ENCODE measurements at places on chromosomes 2 and 18. TPM values are rescaled to one million over a fixed set of nuclear protein-coding genes. Genes with fewer than 3 reads are reported as not detected.

Gene CSRNP3
- 0.70 TPM for total RNA-seq

Gene DUSP2
- 10.3 TPM for total RNA-seq

Gene WDFY1
- total RNA-seq = 36.4 TPM

Gene GAD1
- not detected for total RNA-seq

Gene C1GALT1C1L
- total RNA-seq = not detected

Gene DNER
- 2.5 TPM for total RNA-seq

- H3K4me3 ChIP-seq = no peak overlapping the region
- H3K36me3 ChIP-seq = no peaks in the 10 kb centered on the region
- no peak for DNase-seq
- no peaks in the 10 kb centered on the region for H3K27me3 ChIP-seq
Observed at GRCh38 chr2:133780099-133780996, 212.1 kb upstream of the NCKAP5 start.

GRCh38 chr18:76484749-76485387, 10.2 kb downstream of the ZNF516 start:
- H3K4me1 ChIP-seq = peaks cover 14% of the 10 kb centered on the region
- no peaks in the 10 kb centered on the region for H3K36me3 ChIP-seq
- DNase-seq = no peak

DNA sequence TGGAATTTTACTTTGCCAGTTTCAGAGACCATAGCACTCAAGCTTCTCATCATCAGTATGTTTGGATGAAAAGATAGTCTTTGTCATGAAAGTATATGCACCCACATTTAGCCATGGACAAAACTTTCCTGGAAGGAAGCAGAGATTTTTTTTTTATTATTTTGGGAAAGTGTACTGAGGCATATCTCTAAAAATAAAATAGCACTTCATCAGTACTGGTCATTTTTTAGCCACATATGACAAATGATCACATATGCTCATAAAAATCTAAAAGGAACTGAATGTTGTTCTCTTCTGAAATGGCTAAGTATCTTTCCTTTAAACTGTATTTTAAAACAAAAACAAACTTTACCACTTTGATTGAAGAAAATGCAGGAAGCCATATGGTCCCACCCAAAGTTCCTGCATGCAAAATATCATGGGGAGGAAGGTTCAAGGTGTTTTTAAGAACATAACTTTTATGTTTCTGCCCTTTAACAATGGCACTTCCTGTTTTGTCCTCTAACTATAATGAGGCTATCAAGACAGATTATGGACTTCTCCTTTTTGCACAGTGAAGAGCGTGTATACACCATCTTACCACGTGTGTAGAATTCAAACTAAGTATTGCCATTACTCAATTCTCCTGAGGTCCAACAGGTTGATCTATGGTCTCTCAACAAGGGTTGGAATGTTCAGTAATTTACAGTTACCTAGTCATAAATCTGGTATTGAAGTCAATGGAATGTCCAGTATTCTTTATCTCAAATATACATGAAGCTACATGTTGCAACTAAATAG, 77.1 kb upstream of the SLC39A10 start:
- H3K27me3 ChIP-seq = no peaks in the 10 kb centered on the region
- no peak overlapping the region for H3K27ac ChIP-seq
- no peak for DNase-seq
- H3K4me3 ChIP-seq = no peak overlapping the region

DNA sequence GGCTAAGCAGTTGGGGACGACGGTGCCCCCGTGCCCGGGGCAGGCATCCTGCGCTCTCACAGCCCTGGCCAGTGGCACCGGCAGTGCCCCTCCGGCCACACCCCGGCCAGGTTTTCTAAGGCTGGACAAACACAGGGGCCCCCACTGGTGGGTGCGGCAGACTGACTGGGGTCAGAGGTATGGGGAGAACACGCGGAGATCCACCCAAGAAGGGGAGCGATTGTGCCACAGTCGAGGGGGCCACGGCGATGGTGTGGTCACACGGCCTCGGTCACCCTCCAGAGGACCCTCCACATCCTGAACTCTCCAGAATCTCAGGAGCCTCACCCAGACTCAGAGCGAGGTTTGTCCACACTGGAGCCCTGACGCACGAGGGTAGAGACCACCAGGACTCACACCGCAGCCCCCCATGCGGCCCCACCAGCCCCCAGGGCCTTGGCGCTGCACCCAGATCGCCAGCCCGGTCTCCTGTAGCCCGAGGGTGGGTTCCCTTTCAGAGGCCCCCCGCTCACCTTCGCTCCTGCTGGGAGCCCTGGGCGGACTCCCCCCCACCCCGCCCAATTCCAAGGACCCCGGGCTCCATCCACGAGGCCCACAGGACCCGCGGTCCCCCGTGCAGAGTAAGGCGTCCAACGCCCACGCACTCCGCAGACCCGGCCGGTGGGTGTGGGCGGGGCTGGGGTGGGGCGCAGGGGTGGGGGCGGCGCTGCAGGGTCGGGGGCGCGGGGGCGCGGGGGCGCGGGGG, 15.2 kb downstream of the PDCD1 start:
- H3K4me1 ChIP-seq = peaks cover 6% of the 10 kb centered on the region
- DNase-seq = no peak
- H3K36me3 ChIP-seq = no peaks in the 10 kb centered on the region
- H3K4me3 ChIP-seq = peak overlapping the region; percentile 47
- H3K27me3 ChIP-seq = peaks cover 13% of the 10 kb centered on the region
- H3K27ac ChIP-seq = peak overlapping the region; percentile 55

DNA sequence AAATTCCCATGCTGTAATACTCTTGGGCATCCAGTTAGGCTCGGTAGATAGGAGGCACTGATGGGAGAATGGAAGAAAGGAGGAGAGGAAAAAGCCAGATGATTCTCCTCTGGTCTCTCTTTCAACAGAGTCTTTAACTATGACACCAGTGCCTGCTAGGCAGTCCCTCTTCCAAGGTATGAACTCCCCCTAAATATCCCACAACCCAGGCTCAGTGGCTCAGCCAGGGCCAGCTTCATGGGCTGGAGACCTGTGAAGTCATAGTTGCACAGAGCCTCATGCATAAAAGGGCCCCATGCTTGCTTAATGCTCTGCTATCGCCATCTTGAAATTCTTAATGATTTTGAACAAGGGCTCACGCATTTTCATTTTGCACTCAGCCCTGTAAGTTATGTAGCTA, 869.2 kb upstream of the GCFC2 start:
- H3K27me3 ChIP-seq = no peaks in the 10 kb centered on the region
- H3K27ac ChIP-seq = no peak overlapping the region
- no peak overlapping the region for H3K4me3 ChIP-seq
- DNase-seq = no peak
- no peaks in the 10 kb centered on the region for H3K4me1 ChIP-seq
- no peaks in the 10 kb centered on the region for H3K36me3 ChIP-seq

- no peaks in the 10 kb centered on the region for H3K36me3 ChIP-seq
- no peaks in the 10 kb centered on the region for H3K4me1 ChIP-seq
- H3K27me3 ChIP-seq = no peaks in the 10 kb centered on the region
- no peak overlapping the region for H3K27ac ChIP-seq
- no peak for DNase-seq
- H3K4me3 ChIP-seq = no peak overlapping the region
Observed at GRCh38 chr2:223549215-223549614, 52.9 kb downstream of the SCG2 start.

DNA sequence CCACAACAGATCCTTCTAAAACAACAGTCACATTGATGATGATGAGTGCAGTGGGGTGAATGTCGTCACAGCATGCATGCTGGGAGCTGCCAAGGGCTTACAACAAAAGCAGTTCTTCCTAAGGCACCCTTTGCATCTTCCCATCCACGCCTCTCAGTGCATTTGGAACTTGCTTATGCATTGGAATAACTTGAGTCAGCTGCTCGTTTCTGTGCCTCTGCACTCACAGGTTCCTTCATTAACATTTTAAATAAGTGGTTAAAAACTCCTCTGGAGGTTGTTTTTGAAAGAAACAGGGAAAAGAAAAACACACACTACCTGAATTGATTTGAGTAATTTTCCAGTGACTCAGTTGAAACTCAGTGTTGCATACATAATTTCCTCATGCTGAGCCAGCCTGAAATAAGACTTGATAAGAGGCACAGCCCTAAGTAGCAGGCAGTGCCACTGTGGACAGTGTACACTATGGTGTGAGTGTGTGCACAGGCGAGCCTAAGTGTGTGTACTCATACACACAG, 46.8 kb upstream of the TRIM43B start:
- no peaks in the 10 kb centered on the region for H3K36me3 ChIP-seq
- no peak overlapping the region for H3K4me3 ChIP-seq
- no peak overlapping the region for H3K27ac ChIP-seq
- no peaks in the 10 kb centered on the region for H3K27me3 ChIP-seq
- H3K4me1 ChIP-seq = peaks cover 17% of the 10 kb centered on the region

DNA sequence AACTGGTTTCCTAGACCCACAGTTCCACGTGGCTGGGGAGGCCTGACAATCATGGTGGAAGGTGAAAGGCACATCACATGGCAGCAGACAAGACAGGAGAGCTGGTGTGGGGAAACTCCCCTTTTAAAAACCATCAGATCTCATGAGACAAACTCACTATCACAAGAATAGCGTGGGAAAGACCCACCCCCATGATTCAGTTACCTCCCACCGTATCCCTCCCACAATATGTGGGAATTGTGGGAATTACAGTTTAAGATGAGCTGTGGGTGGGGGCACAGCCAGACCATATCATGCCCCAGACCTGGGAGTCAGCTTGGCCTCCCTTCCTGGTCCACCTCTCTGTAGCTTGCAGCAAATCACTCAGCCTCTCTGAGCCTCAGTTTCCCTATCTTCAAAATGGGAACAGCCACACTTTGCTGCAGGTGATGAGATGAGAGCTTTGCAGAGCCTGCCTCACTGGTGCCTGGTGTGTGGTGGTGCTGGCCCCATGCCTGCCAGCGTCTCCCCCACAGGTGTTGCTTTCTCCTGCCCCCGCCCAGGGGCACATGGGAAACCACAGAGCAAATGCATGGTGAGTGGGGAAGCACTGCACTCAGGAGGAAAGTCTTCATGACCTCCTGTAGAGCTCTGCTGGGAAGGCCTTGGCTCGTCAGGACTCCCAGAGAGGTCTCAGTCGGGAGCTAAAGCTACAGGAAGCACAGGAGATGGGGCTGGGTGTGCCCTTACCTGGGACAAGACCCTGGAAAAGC, 31.1 kb downstream of the GREB1 start:
- no peak overlapping the region for H3K27ac ChIP-seq
- no peak for DNase-seq
- H3K27me3 ChIP-seq = no peaks in the 10 kb centered on the region
- H3K36me3 ChIP-seq = no peaks in the 10 kb centered on the region

DNA sequence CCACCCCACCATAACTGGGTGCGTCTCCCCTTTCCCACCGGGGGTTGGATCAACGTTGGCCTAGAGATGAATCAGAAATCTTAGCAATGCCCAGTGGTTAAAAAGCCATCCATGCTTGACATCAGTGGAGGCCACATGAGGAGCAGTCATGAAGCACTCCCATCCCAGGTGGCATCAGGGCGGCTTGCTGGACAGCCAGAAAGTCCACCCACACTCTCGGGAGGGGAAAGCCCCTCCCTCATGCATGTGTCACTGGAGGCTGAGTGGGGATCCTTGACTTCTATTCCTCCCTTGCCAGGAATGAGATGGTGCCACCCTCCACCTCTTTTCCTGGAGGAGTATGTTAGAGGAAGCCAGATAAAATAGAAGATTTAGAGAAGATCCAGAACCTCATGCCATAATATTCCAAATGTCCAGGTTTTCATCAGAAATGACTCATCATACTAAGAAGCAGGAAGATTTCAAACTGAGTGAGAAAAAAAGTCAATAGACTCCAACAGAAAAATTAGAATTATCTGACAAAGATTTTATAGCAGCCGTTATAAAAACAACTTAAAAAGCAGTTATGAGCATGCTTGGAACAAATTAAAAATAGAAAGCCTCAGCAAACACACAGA, 507.1 kb upstream of the ID2 start:
- no peak overlapping the region for H3K4me3 ChIP-seq
- H3K27ac ChIP-seq = no peak overlapping the region
- no peak for DNase-seq
- no peaks in the 10 kb centered on the region for H3K36me3 ChIP-seq
- H3K27me3 ChIP-seq = no peaks in the 10 kb centered on the region

- no peaks in the 10 kb centered on the region for H3K4me1 ChIP-seq
- no peak overlapping the region for H3K27ac ChIP-seq
- no peaks in the 10 kb centered on the region for H3K27me3 ChIP-seq
- no peak overlapping the region for H3K4me3 ChIP-seq
- no peak for DNase-seq
Observed at GRCh38 chr2:157971702-157972101, 95.6 kb upstream of the ACVR1 start.

DNA sequence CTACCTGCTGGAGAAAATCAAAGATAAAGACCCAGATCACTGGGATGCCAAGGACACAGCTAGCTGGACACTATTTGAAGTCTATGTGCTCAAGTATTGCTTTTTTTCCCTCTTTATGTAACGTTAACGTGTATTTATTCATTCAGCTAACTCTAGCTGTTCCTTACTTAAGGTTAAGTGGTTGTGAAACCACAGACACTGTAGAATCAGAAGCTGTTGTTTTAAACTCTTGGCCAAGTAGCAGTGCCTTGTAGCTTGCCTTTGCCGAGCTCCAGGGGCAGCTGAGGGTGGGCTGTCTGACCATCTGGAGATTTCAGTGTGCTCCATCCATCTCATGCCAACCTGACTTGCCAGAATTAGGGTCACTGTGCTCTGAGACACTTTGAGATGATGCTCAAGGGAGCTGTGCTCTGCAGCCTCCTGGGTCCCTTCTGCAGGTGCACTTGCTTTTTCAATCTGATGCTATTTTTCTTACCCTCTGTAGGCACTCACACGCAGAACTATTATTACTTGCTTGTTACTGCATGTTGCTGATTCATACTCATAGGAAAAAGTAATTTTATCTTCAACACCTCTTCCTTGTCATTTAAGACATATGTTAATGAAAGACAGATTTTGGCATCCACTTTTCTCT, 116.2 kb downstream of the METTL8 start:
- H3K36me3 ChIP-seq = peaks cover under 1% of the 10 kb centered on the region
- no peak for DNase-seq
- H3K4me3 ChIP-seq = no peak overlapping the region
- H3K27me3 ChIP-seq = no peaks in the 10 kb centered on the region
- peaks cover 6% of the 10 kb centered on the region for H3K4me1 ChIP-seq
- no peak overlapping the region for H3K27ac ChIP-seq

- H3K4me1 ChIP-seq = peaks cover 27% of the 10 kb centered on the region
- peak overlapping the region; percentile 93 for H3K27ac ChIP-seq
- peak; percentile 28 for DNase-seq
- no peaks in the 10 kb centered on the region for H3K36me3 ChIP-seq
- no peaks in the 10 kb centered on the region for H3K27me3 ChIP-seq
Observed at GRCh38 chr18:9333441-9334328, 888 bp upstream of the TWSG1 start.

DNA sequence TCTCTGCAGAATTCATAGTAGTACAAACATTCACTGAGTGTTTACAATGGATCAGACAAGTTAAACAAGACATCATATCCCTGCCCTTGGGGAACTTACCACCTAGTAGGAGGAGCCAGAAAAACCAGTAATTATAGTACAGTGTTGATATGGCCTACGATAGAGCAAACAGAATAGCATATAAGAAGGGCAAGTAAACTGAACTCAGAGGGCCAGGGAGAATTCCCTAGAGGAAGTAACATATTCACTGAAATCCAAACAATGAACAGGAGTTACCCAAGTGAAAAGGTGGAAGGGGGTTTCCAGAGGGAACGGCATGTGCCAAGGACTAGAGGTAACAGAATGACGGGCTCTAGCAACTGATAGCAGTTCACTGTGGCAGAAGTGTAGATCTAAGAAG, 34.1 kb downstream of the NHEJ1 start:
- no peak for DNase-seq
- no peaks in the 10 kb centered on the region for H3K4me1 ChIP-seq
